ENCODE measurements at places on chromosomes 2 and 18.
A peak's percentile ranks its signal among the peaks of the same experiment; 100 is the strongest.

DNA sequence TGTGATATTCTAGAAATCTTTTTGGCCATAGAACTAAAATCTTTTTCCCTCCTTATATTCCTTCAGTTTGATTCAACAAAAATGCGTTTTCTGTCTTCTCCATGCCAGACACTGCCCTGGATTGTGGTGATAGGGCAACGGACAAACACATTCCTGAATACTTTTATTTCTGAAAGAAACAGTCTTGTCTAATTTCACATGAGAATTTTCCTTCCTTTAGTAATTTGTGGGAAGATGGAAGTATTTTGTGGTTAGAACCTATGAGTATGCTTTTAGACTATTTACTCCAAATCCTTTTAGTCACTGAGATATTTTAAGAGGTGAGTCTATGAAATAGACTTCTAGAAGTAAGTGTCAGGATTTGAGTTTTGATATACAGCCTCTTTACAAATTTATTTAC lies 49.6 kb downstream of the COL5A2 start:
- DNase-seq = no peak

GRCh38 chr2:118983133-118983532 lies 41.1 kb downstream of the MARCO start:
- no peak for DNase-seq

DNA sequence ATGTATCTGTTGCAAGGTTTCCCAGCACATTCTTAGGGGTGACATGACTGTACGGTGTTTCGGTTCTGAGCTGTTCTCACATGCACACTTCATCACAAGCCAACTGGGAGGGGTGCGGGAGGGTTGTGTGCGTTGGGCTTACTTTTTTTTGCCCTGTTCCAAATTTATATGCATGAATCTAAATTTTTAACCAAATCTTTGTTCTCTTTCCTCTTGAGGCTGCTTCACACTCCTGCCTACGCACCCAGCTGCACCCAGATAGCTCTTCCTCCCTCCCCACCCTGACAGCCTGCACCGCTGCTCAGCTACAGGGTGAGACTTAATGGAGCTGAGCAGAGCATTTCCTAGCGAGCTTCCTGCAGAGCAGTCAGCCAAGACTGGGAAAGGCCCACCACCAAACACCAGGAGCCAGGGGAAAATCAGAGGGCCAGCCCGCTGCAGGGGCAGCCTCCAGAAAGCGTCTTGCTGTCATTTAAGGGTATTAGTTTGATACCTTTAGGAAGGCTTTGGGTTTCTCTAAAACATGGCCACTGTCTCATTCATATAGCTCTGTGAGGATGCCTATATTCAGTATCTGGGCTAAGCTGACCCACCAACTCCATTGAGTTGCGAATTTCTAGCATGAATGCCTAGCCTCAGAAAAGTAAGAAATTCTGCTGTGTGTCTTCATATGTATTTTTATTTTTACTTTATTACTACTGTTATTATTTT lies 84.5 kb downstream of the POU3F3 start:
- DNase-seq = peak; percentile 43

DNA sequence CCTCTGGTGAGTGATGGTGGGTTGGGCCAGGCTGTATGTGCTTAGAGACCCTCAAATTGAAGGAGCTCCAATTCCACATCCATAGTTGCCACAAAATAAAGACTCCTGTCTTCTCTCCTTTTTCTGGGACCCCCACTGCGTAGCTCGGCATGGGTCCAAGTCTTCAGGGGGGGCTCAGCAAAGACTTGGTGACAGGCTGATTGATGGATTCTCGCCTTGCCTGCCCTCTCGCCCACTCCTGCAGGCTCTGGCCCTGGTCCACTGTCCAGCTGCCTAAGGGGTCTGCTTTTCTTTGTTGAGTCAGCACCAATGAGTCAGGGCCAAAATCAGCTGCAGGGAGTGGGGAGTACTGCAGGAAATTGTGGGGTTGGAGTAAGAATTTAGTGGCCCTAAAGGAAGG lies 21.5 kb downstream of the RPL37A start:
- no peak for DNase-seq

GRCh38 chr2:229408356-229408755 lies 137.3 kb upstream of the PID1 start:
- no peak for DNase-seq

- DNase-seq = peak; percentile 94
These were observed 22.2 kb downstream of the EFR3B start for GRCh38 chr2:25063876-25064660.

- DNase-seq = no peak
These were observed 38.5 kb downstream of the SPRED2 start for GRCh38 chr2:65393743-65394422.

GRCh38 chr2:224444021-224444420 lies 42.1 kb upstream of the FAM124B start:
- DNase-seq = no peak

DNA sequence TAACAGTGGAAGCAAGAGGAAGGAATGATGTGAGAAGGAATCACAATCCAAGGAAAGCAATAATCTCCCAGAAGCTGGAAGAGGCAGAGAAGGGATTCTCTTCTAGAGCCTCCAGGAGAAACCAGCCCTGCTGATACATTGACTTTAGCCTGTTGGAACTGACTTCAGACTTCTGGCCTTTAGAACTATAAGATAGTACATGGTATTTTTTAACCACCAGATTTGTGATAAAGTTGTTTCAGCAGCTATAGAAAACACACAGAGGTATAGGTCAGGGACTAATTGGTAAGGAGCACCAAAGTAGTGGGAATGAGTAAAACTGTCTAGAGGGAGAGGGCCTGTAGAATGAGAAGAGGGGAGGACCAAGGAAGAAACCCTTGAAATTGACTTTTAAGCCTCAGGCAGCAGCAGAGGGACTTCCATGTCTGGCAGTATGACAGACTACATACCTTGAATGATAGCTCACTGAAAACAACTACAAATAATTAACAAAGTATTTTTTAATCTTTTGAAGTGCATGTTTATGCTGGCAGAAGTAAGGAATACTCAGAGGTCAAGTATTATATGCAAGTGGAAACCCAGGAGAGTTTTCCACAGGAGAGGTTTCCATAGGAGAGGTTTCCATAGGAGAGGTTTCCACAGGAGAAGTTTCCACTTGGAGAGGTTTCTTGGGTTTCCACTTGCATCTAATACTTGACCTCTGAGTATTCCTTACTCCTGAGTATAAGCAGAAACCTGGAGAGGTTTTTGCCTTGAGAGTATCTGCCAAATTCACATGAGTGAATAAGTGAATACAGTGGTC lies 33.8 kb upstream of the TMEM17 start:
- no peak for DNase-seq

Measured in Karpas-422 (cell line).